ENCODE measurements at places on chromosomes 12 and 14. TPM values are rescaled to one million over a fixed set of nuclear protein-coding genes. Genes with fewer than 3 reads are reported as not detected.

DNA sequence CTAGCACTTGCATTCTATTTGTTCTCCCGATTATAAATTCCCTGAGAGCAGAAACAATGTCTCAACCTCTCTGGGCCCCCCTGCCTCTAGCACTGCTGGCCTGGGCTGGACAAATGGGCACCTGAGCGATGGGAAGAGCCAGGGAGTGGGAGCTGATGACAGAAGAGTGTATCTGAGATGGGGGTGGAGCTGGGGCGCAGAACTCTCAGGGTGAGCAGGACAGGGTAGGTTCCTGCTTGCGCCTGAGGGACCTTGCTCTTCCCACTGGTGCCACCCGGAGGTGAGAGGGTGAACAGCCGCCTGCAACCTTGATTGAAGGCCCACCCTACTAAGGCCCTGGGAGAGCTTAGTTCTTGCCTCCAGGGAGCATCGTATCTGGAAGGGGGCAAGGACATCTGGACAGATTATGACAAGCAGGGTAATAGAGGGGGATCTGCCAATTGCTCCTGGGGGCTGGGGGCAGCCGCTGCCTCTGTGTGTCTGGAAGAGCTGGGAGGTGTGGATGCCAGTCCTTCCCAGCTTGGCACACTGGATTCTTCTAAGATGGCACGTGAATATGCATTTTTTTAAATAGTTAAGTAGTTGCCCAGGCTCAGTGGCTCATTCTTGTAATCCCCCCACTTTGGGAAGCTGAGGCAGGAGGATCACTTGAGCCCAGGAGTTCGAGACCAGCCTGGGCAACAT, 43.0 kb upstream of the TSPAN9 start:
- peak; percentile 35 for DNase-seq

DNA sequence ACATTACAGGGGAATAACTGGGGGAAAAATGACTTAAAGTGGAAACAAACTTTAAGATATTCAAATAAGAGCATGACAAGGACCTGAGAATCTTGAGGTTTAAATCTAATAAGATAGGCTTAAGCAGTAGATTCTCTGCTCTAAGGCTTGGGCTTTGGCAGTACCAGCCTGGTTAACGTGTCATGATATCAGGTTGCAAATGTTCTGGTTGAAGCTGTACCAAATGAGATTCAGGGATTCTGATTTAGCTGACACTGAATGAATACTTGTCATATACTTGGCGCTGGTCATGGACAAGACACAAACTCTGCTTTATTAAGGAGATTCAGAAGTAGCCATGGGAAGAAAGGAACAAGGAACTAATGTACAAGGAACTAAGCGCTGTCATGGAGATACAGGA, 6.1 kb downstream of the TCP11L2 start:
- no peak for DNase-seq

- no peak for DNase-seq
Observed at GRCh38 chr14:48710133-48710532, 876.0 kb downstream of the RPS29 start.

- DNase-seq = no peak
Observed at GRCh38 chr14:69012256-69012953, 33.3 kb upstream of the ACTN1 start.

ANKS1B gene
- polyA plus RNA-seq = not detected

NPFF gene
- not detected for polyA plus RNA-seq

DNA sequence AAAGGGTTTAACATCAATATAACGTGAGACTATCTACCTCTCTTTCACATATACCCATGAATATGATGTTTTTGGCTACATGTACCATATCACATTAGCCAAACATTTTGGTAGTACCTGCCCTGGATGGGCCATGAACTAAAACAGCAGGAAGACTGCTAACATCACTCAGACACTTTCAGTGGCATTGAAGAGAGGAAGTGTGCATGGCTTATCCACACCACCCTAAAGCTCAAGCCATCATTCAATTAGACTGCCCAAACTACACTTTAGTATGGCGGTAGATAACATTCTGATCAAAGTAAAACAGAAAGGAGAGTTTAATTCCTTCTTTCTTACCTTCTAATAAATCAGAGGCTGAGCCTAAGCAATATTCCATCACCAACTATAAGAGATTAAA, 103.0 kb downstream of the PEBP1 start:
- no peak for DNase-seq

DNA sequence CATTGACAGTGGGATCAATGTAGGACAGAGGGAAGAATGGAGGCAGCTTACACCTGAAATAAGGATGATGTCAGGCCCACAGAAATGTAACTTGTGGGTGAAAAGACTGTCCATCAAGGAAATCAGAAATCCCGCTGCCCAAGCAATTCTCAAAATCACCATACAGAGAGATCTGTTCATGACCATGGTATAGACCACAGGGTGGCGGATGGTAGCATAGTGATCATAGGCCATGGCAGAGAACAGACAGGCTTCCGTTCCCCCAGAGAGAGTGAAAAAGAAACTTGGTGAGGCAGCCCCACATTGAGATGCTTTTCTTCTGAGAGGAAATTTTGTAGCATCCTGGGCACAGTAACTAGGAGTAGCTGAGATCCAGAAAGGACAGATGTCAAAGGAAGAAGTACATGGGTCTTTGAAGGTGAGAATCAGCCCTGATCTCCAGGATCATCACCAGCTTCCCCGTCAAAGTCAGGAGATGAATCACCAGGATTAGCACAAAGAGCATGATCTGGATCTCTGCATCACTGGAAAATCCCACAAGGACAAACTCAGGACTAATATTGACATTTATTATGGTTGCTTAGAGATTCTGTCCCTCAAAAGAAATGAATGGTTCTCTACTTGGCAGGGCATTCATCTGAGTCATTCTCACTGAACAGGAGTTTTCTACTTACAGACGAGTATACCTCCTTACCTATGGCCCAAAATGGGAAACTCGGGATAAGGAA, 5.5 kb upstream of the ZNF641 start:
- DNase-seq = no peak

DNA sequence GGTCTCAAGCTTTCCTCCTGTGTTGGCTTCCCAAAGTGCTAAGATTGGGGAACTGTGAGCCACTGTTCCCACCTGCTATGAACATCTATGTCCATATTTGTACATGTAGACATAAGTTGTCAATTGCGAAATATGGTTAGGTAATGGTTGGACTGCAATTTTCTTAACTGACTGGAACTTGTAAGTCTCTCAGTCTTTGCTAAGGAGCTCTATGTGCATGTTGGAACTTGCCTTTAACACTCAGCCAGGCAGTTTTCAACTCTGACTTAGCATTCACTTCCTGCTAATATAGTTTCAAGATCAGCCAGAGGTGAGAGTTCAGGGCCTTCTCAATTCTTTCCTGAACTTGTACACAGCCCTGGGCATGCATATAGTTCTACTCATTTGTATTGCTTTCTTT, 44.5 kb upstream of the EEA1 start:
- DNase-seq = peak; percentile 97

GRCh38 chr12:66144791-66145754, 14.5 kb upstream of the LLPH start:
- no peak for DNase-seq

- no peak for DNase-seq
Observed at GRCh38 chr12:26869908-26870459, 37.0 kb upstream of the ITPR2 start.

All from keratinocyte (primary cell).